ENCODE measurements at places on chromosomes 5 and 9.

DNA sequence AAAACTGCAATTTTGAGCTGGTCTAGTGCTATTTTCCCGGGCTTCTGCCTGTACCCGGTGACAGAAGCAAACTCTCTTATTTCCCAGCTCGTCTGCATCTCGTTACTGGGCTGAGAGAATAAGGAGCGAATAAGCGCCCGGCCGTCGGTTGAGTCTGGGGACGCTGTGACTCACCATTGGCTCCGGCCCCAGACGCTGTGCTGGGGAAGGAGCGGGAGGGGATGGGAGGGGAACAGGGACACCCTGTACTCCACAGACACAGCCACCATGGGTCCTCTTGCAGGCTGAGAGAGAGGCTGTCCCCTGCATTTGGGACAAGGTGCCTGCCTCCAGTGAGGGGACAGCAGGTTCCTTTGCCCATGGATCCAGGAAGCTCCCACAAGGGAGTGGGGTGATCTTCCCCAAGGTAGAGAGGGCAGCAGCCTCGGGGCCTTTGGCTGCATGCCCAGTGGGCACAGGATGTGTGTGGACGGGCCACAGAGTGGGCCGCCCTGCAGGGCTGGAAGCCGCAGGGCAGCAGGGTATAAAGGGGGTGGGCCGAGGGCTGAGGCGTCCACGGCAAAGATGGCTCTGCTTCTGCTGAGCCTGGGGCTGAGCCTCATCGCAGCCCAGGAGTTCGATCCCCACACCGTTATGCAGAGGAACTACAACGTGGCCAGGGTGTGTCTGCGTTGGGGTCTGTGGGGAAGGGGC is at the start of gene LCN9:
Gene LCN9 (plus strand): TSS at position 552 of the 693 bp plus-strand sequence. CDS start 13 bp downstream, at position 565.
- no peak for DNase-seq

DNA sequence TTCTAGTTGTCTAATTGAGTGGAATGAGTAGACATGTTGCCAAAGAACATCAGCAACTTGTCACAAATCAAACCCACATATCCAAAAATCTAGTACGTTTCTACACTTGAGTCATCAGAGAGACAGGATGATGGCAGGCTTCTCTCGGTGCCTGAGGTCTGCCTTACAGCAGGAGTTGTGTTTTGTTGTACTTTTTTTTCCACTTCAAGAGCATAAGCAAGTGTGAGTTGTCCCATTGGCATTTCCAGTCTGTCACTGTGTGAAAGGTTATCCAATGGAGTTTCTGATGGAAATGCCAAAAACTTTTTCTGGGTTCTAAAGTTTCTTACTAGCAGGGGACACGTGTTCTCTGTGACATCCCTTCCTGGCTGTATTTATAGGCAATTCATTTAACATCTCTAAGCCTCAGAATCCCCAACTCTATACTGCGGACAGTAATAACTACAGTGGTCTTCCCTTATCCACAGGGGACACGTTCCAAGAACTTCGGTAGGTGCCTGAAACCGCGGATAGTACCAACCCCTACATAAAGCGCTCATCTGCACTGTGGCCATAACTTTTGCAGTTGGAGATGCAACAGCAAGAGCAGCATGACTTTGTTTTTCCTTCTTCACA is 246.5 kb downstream of the SYK start:
- no peak for DNase-seq

DNA sequence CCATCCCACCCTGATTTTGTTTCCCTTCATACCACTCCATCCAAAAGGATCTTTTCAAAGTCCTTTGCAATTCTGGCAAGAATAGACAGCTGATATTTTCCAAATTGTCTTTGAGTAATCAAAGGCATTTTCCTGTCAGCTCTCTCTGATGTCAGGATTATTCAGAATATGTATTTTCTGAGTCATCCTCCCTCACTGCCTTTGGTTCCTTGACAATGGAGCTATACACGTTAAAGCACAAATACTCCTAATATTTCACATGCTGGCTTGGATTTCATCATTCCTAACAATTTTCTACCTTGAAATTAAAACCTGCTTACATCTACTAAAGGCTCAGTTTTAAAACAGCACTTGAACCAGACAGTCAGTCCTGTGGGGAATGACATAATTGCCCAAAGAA is 379.4 kb downstream of the GADD45G start:
- DNase-seq, result no peak

- DNase-seq, result no peak
Observed at GRCh38 chr9:129751841-129752801, 721 bp downstream of the PTGES start.

DNA sequence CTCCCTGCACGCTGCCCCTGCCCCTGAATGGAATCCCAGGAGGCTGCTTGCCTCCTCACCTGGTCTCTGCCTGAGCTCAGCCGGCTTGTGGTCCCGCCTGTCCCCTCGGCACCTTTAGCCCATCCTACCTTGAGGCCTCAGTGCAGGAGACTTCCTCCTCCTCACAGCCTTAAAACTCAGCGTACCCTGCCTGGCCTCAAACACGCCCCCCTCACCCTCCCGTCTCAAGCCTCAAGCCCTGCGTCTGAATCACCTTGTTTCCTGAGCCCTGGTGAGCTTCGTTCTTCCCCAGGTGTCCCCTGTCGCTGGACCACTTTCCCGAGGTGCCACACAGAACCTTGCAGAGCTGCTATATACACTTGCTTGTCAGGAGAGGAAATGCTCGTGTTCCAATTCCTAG is 110.2 kb upstream of the SPIN1 start:
- no peak for DNase-seq

GRCh38 chr5:178514851-178515418 is 75.3 kb downstream of the COL23A1 start:
- no peak for DNase-seq

- no peak for DNase-seq
Observed at GRCh38 chr5:172695232-172696054, 54.4 kb downstream of the NEURL1B start.

DNA sequence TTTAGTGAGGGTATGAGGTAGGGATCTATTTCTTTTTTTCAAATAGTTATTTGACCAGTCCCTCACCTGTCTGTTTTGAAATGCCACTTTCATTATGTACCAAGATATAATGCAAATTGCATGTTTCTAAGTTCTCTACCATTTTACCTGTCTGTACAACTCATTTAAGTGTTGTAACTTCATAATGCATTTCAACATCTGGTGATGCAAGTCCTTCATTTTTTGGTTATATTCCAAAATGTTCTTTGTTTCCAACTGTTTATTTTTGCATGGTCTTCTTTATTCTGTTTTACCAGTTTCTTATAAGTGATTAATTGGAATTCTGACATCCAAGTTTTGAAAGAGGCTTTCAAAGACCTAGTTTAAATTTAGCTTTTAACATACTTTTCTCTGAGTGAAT is 26.8 kb downstream of the TDRD7 start:
- DNase-seq, result no peak

- no peak for DNase-seq
Observed at GRCh38 chr9:126125177-126125576, 201.5 kb upstream of the MVB12B start.

GRCh38 chr9:136311051-136312008 is 7.4 kb upstream of the CCDC187 start:
- DNase-seq, result no peak

- no peak for DNase-seq
Observed at GRCh38 chr9:18331310-18331684, 142.7 kb upstream of the ADAMTSL1 start.

DNA sequence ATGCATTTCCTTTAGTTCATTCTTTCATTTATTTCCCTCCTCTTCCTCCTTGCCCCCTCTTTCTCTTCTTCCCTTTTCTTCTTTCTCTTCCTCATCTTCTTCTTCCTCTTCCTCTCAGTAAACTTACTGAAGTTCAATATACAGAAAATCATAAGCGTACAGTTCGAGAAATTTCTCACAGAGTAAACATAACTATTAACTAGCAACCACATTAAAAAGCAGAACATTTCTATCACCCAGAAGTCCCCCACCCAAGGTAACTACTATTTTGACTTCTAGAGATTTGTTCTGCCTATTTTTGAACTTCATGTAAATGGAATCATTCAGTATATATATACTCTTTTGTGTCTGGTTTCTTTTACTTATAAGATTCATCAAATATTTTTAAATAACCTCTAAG is 48.2 kb downstream of the TNFAIP8 start:
- no peak for DNase-seq

DNA sequence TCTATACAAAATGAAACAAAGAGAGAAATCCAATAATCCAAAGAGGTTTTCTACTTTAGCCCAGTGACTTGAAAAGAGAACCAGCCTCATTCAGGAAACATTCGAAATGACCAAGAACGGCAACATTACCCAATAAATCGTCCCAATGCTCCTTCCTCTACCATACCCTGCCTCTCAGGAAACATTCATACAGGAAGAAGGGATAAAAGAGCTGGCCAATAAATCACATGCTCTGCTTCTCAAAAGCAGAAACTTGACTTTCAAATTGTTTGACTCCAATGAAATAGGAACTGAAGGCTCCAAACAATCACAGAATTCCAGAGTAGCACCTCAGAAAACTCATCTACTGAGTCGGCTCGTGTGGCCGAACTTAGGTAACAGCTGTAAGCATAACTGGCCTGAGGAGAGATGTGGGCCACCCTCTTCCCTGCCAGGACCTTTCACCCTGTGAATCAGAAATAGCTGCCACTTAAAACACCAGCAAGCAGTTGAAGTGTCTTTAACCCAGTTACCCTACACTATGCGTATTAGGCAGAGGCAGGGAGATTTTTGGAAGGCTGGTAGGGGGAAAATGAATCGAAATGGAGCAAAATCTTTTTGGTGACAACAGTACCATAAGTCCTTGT is 14.6 kb downstream of the ARL15 start:
- no peak for DNase-seq

GRCh38 chr5:1167728-1168709 is 33.4 kb upstream of the SLC6A19 start:
- DNase-seq, result peak; percentile 25

- DNase-seq, result no peak
Observed at GRCh38 chr5:163473635-163474243, 13.3 kb downstream of the HMMR start.

- DNase-seq, result no peak
Observed at GRCh38 chr9:22117511-22118384, 108.6 kb upstream of the CDKN2B start.

- DNase-seq, result peak; percentile 49
Observed at GRCh38 chr9:114738581-114739316, 56.8 kb upstream of the TEX48 start.

DNA sequence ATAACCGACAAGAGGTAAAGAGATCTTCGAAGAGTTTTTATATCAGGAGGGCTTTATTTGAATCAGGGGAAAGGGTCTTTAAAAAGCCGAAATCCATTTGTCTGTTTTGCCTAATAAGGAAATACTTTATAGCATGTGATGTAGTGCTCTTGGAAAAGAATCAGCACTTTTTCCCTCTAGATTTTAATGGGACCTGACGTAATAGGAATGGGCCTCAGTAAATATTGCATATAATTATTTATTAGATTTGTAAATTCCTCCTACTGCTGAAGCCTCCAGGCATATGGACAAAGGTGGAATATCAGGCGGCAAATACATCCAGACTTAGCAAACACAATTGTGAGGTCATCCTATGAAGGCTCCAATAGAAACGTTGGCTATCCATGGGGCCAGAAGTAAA is 50.9 kb downstream of the ACTBL2 start:
- no peak for DNase-seq

DNA sequence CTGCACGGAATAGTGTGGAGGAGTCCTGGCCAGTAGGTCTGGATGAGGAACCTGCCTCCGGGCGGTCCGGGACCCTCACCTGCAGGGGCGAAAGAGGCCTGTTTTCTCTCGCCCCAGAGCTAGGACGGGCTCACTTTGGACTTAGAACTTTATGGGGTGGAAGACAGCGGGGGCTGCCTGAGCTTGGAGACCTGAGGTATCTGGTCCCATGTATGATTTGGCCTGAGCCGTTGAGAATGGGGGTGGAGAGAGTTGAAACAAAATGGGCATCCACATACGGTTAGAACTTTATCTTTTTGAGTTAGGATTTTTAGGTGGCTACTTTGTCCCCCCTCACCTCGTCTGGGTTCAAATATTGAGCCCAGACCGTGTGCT is 681 bp upstream of the ETF1 start:
- peak; percentile 64 for DNase-seq

DNA sequence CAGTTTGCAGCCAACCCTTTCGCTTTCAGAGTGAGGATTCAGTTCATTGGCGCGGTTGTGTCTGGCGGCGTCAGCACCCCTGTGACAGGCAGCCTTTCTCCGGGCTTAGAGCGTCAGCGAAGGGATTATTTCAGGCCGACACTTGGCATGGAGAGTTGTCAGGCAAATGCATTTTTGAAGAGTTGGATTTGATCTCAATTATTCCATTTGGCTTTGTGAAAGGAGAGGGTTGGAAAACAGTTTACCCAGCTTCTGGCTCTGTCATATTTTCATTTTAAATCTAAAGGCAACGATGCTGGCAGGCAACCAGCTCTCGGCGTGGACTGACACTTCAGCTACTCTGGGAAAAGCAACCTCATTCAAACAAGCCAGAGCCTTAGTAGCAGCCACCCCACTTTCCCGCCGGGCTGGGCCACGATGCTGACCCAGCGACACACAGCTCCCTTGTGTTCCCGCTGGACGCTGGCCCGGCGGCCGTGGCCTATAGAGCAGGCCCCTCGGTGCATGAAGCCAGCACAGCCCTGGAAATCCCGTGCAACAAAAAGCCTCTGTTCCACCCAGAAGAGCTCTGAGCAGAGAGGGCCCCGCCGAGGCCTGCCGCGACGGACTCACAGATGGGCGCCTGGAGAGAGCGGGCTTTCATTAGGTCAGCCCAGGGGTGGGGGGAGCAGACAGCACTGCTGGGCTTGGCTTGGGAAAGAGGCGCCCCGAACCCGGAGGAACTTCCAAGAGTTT is 28.9 kb upstream of the LPCAT1 start:
- no peak for DNase-seq

DNA sequence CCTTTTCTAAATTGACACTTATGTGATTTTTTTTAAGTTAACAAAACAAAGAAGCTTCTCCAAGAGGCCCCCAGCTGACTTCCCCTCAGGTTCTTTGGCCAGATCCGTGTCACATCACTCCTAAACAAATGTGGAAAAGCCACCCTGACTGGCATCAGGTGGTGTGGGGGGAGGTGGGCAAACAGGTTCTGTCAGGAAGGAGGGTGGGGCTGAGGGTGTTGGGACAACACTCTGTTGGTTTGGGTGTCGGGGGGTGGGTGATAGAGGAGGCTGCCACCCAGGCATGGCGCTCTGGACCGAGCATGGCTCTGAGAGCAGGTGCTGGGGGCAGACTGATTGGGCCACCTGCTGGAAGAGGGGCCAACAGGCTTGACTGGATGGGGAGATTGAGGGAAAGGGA is 210.9 kb downstream of the HSPA4 start:
- no peak for DNase-seq

DNA sequence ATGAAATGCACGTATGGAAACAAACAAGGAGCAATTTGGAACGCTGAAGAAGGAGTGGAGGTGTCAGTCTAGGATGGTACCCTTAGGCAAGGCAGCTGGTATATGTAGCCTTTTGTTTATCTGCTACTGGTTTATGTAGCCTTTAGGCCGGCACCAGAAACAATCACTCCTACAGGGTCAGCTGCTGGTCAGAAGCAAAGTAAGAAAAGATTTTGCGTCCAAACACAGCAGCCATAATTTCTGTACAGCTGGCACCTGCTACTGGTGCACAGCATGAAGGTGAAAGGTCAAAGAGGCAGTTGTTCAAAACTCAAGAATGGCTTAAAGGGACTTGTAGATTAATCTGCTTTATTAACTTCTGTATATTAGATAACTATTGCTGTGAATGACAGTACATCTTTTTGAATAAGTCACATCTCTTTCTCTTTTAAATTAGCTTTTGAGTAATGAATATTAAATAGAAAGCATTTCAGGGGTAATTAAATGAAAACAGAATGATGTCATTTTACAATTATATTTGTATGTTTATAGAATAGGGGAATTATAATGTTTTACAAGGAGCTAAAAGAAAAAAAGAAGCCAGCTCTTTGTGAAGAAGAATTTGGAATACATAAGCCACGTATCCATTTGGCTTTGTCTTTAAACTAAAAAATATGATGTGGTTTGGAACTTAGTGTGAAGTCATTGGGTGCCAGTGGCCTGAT is 33.1 kb upstream of the TLX3 start:
- no peak for DNase-seq

Data from stimulated activated CD8-positive, alpha-beta memory T cell treated with anti-CD3 and anti-CD28 coated beads, Interleukin-4, amount 100 ng/mL, for 4 hours (primary cell).